ENCODE measurements at places on chromosomes 7 and 10.

DNA sequence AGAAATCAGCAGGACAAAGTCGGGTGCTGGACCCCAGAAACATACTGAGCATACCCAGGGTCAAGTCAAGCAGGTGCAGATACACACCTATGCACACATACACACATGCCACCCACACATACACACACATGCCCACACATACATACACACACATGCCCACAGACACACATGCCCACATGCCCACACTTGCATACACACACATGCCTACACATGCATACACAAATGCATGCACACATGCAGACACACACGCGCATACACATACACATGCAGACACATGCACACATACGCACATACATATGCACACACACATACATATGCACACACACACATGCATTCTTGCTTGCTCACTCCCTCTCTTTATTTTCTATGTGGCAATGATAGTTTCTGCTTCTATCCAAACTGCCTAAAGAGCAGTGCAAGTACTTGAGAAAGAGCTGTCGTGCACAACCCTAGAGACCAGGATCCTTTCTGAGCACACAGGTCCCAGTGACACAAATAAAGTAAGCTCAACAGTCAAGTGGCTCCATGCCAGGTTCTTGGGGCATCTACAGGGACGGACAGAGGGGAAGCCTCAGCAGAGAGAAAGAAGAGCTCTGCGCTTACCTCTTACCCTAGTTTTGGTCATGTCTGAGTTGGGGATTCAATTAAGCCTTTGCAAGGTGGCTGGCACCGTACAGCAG, 83.7 kb downstream of the EBF3 start:
- DNase-seq, result no peak

- DNase-seq, result no peak
These were observed 19.5 kb upstream of the RHEB start for GRCh38 chr7:151539088-151539671.

DNA sequence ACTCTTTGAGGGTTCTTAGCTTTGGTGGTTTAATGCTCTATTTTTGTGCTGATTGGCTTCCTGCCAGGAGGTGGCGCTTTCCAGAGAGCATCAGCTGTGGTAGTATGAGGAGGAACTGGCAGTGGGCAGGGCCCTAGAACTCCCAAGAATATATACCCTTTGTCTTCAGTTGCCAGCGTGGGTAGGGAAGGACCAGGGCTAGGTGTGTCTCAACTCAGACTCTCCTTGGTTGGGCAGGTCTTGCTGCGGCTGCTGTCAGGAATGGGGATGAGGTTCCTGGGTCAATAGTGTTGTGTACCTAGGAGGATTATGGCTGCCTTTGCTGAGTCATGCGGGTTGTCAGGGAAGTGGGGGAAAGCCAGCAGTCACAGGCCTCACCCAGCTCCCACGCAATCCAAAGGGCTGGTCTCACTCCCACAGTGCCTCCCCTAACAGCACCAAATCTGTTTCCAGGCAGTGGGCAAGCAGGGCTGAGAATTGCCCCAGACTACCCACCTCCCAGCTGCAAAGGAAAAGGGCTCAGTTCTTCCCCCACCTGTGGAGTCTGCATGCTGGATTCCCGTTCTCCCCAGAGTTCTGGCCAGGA, 191.5 kb downstream of the PHTF2 start:
- no peak for DNase-seq

- no peak for DNase-seq
These were observed 21.6 kb downstream of the SFTPD start for GRCh38 chr10:79927111-79927828.

DNA sequence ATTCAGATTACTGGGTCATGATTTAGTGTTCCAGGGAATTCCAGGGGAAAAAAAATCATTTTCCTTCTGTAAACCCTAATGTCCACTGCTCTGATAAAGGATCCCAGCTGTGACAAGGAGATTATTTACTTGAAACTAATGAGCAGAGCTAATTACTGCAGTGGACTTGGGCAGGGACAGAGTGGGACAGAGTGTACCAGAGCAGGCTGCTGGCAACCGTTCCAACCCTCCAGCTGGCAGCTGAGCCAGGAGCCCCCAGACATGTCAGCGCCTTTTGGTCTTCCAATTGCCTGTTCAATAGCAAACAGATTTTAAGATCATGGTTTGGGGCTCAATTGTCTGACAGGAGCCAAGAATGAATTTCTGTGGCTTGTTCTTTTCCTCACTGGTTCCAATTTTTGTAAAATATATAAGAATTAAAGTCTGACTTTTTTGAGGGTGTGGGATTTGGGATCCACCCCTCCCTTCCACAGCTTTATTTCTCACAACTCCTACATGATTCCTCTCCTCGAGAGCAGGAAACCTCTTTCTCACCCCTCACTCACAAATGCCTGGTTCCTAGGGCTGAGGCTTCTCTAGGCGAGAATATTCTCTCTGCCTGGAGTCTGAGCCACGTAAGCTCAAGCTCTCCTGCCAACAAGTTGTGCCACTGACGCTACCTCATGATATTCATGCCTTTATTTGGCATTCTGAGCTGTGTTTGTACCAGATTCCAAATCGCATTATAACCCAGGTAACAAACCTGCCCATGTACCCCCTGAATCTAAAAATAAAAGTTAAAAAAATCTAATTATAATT, 20.6 kb upstream of the FAM180A start:
- DNase-seq, result no peak

DNA sequence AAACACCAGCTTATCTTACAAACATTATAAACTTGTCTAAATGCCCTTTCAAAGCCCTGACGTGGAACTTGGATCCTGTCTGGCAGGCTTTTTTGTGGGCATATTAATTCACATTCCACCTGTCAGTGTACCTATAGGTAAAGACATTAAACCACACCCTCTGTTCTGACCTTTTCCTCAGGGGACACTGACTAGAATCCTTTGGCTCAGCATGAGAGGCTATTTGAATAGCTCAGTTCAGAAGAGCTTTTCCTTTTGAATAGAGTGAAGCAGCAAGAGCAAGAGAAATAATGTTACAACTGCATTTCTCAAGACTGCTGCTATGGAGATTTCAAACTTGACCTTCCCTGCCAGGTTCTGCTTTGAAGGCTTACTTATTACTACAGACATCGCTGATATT, 76.9 kb downstream of the CYP51A1 start:
- no peak for DNase-seq

GRCh38 chr10:130438861-130439260, 302.7 kb downstream of the GLRX3 start:
- no peak for DNase-seq

DNA sequence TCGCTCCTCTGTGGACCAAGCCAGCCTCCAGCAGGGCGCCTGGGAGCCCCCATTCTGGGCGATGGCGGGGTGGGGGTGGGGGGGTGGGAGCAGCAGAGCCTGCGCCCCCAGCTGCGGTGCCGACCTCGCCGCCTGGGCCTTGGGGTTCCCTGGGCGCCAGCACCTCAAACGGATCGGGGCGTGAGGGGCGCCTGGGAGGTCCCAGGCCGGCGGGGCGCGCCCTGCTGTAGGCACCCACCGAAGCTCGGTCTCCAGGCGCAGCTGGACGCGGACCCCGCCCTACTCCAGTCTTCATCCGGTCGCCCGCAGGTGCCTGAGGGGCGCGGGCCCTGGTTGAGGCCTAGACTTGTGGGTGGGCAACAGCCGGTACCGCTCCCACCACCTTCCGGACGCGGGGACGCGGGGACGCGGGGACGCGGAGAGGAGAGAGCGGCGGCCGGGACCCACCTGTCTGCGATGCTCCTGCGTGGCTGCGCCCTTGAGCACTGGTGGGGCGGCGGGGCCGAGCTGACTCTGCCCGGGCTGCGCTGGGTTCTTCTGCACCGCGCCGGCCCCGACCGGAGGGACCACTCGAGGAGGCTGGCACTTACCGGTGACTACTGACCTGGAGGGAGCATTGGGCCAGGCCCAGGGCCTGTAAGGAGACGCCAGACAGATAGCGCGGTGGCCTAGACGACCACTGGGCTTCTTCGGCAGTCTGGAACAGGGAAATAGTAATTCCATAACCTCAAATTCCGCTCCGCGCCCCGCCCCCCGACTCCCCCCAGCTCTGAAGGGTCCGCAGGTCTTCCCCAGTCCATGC, 5.5 kb upstream of the KCP start:
- no peak for DNase-seq

GRCh38 chr7:38235606-38236005, 37.8 kb downstream of the TARP start:
- DNase-seq, result no peak

DNA sequence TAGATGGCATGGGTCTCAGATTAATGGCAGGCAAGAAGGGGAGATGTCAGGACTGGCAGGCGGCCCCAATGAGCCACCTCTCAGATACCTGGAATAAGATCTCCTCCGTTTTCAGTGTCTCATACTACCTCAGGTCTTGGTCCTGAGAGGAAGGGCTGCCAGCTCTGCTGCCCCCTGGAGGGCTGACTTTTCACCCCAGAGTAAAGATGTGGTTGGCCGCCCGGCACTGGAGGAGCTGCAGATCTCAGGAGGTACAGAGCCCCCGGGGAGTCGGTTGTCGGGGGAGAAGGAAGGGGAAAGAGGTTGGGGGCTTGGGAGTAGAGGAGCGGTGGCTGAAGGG, 642 bp upstream of the COL13A1 start:
- DNase-seq, result no peak

GRCh38 chr7:141700848-141701371, 1.1 kb downstream of the DENND11 start:
- no peak for DNase-seq

GRCh38 chr10:78752708-78753107, 316.1 kb upstream of the ZMIZ1 start:
- no peak for DNase-seq

- no peak for DNase-seq
These were observed 234.1 kb downstream of the PTEN start for GRCh38 chr10:88097536-88097935.

DNA sequence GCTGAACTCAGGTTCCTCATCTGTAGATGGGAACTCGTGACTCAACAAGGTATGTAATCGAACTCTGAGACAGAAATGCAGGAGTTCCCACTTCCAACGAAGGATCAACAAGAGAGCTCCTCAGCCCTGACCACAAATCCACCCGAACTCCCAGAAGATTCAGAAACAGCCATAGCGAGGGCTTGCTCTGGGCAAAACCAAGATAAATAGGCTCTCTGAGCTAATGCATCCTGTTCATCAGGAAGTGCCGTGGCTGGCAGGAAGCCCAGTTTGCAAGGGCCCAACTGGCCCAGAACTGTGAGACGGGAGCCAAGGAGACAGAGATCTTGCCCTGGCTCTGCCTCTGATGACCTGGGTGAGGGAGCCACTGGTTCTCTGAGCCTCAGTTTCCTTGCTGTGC, 141.7 kb upstream of the PFKP start:
- DNase-seq, result no peak

DNA sequence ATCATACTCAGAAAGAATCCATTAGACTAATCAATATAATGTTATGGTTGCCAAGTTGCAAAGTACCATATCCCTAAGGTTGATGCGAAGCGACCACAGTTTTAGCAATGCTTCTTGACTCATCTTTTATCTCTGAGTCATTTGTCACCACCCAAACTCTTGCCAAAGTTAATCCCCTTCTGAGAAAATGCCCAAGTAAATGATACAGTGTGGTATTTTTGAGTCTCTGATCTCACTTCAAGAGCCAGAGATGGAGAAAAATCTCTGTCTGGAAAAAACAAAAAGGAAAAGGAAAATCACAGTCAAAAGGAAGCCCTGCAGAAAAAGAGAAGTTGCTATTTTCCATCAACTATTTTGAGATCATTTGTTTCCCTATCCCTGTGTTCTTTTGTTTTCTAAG, 26.7 kb upstream of the OTUD1 start:
- no peak for DNase-seq

- DNase-seq, result no peak
These were observed 136.7 kb downstream of the ACTR3B start for GRCh38 chr7:152896217-152896616.

DNA sequence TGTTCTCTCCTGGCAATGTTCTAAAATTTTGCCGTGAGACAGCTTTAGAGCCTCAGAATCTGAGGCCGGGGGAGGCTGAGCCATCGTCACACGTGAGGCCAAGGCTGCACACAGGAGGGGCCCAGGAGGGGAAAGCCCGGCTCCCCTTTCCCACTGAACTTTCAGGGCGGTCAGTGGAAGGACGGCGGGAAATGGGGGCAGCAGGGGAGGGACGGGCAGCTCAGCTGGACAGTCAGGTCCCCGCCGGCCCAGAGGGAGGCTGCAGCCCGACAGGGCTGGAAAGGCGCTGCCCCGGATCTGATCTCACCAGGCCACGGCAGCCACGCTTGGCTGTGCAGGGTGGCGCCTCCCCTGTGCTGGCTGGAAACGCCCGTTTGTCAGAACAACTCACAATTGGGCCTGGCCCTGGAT, 43.3 kb upstream of the ADGRA1 start:
- DNase-seq, result no peak

DNA sequence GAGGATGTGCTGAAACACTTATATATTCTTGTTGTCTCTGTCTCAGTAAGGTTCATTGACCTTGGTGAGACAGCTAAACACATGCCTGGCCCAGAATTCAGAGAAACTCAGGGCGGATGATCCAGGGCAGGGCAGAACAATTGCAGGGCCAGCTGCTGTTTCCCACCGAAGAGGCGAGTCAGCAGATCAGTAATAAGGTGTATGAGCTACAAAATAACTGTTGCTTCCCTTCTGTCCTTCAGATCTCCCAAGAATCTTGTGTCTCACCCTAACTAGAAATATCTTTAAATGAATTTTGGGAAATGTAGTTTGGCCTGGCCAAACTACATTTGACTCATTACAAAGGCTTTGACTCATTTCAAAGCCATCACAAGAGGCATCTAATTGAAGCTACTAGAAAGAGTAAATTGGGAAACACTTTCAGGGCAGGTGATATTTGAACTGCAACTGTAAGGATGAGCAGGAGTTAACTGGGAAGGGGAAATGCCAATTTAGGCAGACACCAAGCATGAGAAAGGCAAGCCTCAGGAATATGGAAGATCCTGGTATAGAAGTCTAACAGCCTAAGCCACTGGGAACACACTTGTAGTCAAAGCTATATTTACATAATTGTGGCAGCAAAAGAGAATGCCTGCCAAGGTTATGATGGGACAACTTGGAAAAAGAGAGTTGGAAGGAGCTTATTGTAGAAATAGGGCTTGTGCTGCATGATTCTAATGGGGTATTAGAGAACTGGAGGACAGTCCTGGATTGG, 24.5 kb upstream of the CELF2 start:
- DNase-seq, result no peak

DNA sequence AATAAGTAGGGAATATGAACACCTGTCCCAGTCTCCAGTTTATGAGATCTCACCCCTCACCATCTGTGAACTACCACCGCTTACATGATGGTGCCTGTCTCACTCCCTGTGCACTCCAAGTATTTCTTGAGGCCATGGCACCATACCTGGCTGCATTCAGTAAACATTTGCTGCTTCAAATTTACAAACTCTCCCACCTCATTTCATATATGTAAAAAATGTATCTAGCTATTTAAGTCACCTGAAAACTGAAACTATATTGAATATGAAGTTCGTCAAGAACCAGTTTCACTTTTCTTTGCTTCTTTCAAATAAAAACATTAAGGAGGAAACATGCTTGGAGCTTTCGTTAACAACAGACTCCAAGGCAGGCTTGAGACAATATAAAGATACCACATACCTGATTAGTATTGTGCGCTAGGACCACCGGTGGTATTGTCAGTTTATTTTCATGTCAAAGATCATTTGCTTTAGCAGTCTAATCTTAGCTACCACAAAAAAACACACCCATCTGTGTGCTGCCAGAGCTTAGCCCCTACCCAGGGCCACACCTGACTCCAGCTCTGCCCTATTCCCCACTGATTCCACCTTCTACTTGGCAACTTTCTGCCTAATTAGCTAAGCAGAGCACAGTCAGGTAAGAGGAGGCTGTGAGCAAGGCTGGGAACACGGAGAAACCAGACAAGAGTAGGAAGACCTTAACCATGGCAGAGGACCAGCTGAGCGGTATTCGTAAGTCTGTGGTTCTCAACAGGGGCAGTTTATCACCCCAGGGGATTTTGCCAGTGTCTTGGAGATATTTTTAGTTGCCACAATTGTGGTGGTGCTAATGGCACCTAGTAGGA, 92.0 kb downstream of the ZFAND4 start:
- DNase-seq, result peak; percentile 34
